Common myeloid progenitor, CD34-positive (primary cell): ENCODE measurements at places on chromosomes 13 and 19.

GRCh38 chr13:98652721-98653462 is 76.0 kb upstream of the STK24 start:
- no peaks in the 10 kb centered on the region for H3K4me1 ChIP-seq
- peak overlapping the region; percentile 11 for H3K4me3 ChIP-seq
- DNase-seq = no peak
- H3K36me3 ChIP-seq = no peaks in the 10 kb centered on the region
- no peaks in the 10 kb centered on the region for H3K27me3 ChIP-seq

GRCh38 chr19:17248011-17248776 is 2.5 kb upstream of the NR2F6 start:
- H3K27ac ChIP-seq = no peak overlapping the region
- DNase-seq = no peak
- peaks cover 23% of the 10 kb centered on the region for H3K4me1 ChIP-seq
- H3K4me3 ChIP-seq = no peak overlapping the region

DNA sequence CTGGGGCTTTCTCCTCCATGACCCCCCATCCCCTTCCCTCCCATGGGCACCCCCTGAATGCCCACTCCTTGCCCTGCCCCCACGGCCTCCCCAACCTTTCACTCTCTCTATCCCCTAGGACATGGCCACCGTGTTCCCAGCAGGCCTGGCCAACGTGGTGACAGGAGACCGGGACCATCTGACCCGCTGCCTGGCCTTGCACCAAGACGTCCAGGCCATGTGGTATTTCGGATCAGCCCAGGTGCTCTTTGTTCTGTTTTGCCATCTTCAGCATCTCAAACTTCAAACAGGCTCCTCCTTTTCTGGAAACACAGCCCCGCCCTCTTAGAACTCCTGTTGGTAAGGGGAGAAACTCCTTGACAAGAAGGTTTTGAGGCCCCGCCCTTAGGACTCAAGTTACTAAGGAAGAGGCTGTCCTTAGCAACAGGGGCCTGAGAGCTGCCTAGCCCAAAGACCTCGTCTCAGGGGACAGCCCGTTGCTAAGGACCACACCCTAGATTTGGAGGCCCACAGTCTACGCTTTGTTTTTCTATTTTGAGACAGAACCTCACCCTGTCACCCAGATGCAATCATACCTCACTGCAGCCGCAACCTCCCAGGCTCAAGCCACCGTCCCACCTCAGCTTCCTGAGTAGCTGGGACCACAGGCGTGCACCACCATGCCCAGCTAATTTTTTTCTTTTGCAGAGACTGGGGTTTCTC is 5.1 kb upstream of the FLT3LG start:
- no peak overlapping the region for H3K4me3 ChIP-seq
- peak overlapping the region; percentile 36 for H3K27ac ChIP-seq
- H3K27me3 ChIP-seq = no peaks in the 10 kb centered on the region
- peaks cover 4% of the 10 kb centered on the region for H3K4me1 ChIP-seq

- H3K4me1 ChIP-seq = peaks cover 4% of the 10 kb centered on the region
- DNase-seq = peak; percentile 84
- H3K4me3 ChIP-seq = no peak overlapping the region
- no peaks in the 10 kb centered on the region for H3K27me3 ChIP-seq
- H3K36me3 ChIP-seq = no peaks in the 10 kb centered on the region
These were observed 192.7 kb upstream of the MIR17HG start for GRCh38 chr13:91154558-91155353.

- no peak overlapping the region for H3K4me3 ChIP-seq
- DNase-seq = no peak
- no peak overlapping the region for H3K27ac ChIP-seq
These were observed 210.4 kb upstream of the SOX1 start for GRCh38 chr13:111856571-111856970.

GRCh38 chr13:27354379-27354778 is 70.0 kb upstream of the GTF3A start:
- no peaks in the 10 kb centered on the region for H3K4me1 ChIP-seq
- H3K27me3 ChIP-seq = no peaks in the 10 kb centered on the region
- no peaks in the 10 kb centered on the region for H3K36me3 ChIP-seq
- no peak overlapping the region for H3K27ac ChIP-seq
- no peak overlapping the region for H3K4me3 ChIP-seq
- DNase-seq = no peak

- no peaks in the 10 kb centered on the region for H3K4me1 ChIP-seq
- DNase-seq = peak; percentile 74
- H3K27me3 ChIP-seq = no peaks in the 10 kb centered on the region
- H3K27ac ChIP-seq = no peak overlapping the region
- H3K36me3 ChIP-seq = no peaks in the 10 kb centered on the region
These were observed 37.6 kb downstream of the SOX21 start for GRCh38 chr13:94674609-94675348.

- H3K27me3 ChIP-seq = no peaks in the 10 kb centered on the region
- no peaks in the 10 kb centered on the region for H3K36me3 ChIP-seq
- no peak overlapping the region for H3K4me3 ChIP-seq
- peaks cover 9% of the 10 kb centered on the region for H3K4me1 ChIP-seq
- no peak for DNase-seq
These were observed 48.2 kb upstream of the KPNA3 start for GRCh38 chr13:49840675-49841074.

DNA sequence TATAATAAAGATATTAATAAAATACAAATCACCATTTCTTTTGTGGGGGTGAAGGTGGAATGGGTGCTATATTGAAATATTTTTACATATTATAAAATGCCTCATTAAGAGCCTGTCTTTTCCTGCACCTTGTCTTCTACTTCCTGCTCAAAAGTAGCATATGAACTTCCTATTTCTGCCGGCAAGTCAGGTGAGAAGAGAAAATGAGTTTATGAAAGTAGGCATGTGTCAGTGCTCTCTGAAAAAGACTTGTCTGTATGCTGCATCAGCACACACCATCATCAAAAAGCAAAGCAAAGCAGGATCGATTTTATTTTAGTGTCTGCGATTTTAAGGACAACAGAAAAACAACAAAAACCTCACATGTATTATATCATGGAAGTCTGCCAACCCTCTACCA is 114.2 kb downstream of the RAP2A start:
- no peak for DNase-seq
- no peaks in the 10 kb centered on the region for H3K36me3 ChIP-seq
- H3K4me3 ChIP-seq = no peak overlapping the region
- no peak overlapping the region for H3K27ac ChIP-seq
- no peaks in the 10 kb centered on the region for H3K27me3 ChIP-seq
- no peaks in the 10 kb centered on the region for H3K4me1 ChIP-seq

- H3K36me3 ChIP-seq = no peaks in the 10 kb centered on the region
- no peak overlapping the region for H3K27ac ChIP-seq
- H3K27me3 ChIP-seq = no peaks in the 10 kb centered on the region
- no peak overlapping the region for H3K4me3 ChIP-seq
- DNase-seq = no peak
- no peaks in the 10 kb centered on the region for H3K4me1 ChIP-seq
These were observed 332.8 kb upstream of the MIR17HG start for GRCh38 chr13:91014696-91015095.

- H3K4me3 ChIP-seq = no peak overlapping the region
- H3K4me1 ChIP-seq = no peaks in the 10 kb centered on the region
- no peaks in the 10 kb centered on the region for H3K27me3 ChIP-seq
- no peak for DNase-seq
- no peaks in the 10 kb centered on the region for H3K36me3 ChIP-seq
- no peak overlapping the region for H3K27ac ChIP-seq
These were observed 209.6 kb downstream of the KLF12 start for GRCh38 chr13:73924607-73925006.

- DNase-seq = no peak
- no peak overlapping the region for H3K4me3 ChIP-seq
- H3K4me1 ChIP-seq = no peaks in the 10 kb centered on the region
- H3K36me3 ChIP-seq = no peaks in the 10 kb centered on the region
- H3K27ac ChIP-seq = no peak overlapping the region
These were observed 9.5 kb upstream of the MBNL2 start for GRCh38 chr13:97212601-97213040.

DNA sequence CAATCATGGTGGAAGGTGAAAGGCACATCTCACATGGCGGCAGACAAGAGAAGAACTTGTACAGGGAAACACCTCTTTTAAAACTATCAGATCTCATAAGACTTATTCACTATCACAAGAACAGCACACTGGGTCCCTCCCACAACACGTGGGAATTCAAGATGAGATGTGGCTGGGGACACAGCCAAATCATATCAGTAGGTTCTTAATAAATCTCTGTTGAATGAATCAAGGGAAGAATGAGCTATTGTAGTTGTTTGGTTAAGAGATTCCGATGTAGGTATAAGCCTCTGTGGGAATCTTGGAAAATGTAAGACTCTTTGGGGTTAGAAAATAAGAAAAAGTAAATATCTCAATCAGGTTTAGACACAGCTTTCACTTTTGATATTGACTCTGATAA is 400.2 kb downstream of the KCNRG start:
- no peaks in the 10 kb centered on the region for H3K36me3 ChIP-seq
- H3K27me3 ChIP-seq = no peaks in the 10 kb centered on the region
- H3K4me1 ChIP-seq = no peaks in the 10 kb centered on the region
- no peak overlapping the region for H3K27ac ChIP-seq
- DNase-seq = no peak

DNA sequence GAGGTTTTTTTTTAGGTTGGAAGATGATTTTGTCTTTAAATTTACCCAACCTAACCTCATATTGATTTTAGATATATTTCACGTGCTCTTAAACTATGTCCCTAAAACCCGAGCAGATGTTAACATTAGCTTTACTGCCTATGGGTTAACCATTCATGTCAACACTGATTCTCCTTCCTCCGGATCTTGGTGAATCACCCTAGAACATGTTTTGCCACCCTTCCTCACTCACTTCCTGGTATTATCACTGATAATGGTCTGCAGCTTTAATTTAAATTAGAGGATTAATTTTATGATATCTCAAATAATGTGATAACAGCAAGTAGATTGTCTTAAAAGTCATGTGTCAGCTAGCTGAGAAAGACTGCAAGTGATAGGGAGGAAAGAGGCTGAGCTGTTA is 31.9 kb downstream of the HTR2A start:
- peaks cover 30% of the 10 kb centered on the region for H3K4me1 ChIP-seq
- DNase-seq = no peak
- H3K4me3 ChIP-seq = no peak overlapping the region
- H3K36me3 ChIP-seq = no peaks in the 10 kb centered on the region
- no peaks in the 10 kb centered on the region for H3K27me3 ChIP-seq

GRCh38 chr19:38323291-38323690 is 3.6 kb downstream of the KCNK6 start:
- H3K4me1 ChIP-seq = peaks cover 27% of the 10 kb centered on the region
- H3K27ac ChIP-seq = no peak overlapping the region
- no peaks in the 10 kb centered on the region for H3K27me3 ChIP-seq
- no peak overlapping the region for H3K4me3 ChIP-seq
- no peaks in the 10 kb centered on the region for H3K36me3 ChIP-seq
- no peak for DNase-seq

DNA sequence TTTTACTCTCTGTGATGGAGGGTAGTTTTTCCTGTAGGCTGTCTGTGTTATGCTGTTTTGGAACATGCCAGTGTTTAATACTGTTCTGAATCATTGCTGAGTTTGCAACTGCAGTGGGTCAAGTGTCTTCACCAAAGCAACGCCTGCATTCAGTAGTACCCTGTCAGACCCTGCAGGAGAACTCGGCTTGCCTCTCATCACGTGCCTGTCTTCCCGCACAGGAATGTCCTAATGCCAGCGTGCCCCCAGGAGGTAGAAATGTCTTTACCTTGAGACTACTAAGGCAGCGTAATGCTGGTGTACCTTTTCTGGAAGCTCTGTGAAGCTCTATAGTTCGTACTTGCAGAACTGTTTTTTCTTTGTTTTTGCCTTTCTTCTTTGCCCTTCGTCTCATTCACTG is 42.3 kb downstream of the POLR1D start:
- no peak overlapping the region for H3K4me3 ChIP-seq
- H3K27me3 ChIP-seq = no peaks in the 10 kb centered on the region
- H3K36me3 ChIP-seq = peaks cover 18% of the 10 kb centered on the region
- no peaks in the 10 kb centered on the region for H3K4me1 ChIP-seq
- no peak overlapping the region for H3K27ac ChIP-seq

DNA sequence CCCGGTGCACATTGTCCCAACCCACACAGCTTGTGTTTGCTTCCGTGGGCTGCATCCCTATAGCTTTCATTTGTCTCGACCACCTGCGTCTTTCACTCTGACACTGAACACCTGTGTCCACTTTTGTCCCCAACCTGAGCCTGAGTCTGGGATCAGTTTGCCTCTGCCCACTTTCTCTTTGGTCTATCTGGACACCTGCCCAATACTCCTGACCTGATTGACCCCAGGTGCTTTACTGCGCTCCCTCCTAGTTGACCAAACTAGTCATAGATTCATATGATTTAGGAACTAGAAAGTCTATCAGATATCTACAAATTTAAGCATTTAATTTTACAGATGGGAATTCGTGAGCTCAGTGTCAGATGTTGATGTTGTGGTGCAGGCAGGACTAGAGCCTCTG is 209.9 kb downstream of the DCT start:
- no peaks in the 10 kb centered on the region for H3K36me3 ChIP-seq
- no peak for DNase-seq
- no peaks in the 10 kb centered on the region for H3K27me3 ChIP-seq
- peaks cover 3% of the 10 kb centered on the region for H3K4me1 ChIP-seq

DNA sequence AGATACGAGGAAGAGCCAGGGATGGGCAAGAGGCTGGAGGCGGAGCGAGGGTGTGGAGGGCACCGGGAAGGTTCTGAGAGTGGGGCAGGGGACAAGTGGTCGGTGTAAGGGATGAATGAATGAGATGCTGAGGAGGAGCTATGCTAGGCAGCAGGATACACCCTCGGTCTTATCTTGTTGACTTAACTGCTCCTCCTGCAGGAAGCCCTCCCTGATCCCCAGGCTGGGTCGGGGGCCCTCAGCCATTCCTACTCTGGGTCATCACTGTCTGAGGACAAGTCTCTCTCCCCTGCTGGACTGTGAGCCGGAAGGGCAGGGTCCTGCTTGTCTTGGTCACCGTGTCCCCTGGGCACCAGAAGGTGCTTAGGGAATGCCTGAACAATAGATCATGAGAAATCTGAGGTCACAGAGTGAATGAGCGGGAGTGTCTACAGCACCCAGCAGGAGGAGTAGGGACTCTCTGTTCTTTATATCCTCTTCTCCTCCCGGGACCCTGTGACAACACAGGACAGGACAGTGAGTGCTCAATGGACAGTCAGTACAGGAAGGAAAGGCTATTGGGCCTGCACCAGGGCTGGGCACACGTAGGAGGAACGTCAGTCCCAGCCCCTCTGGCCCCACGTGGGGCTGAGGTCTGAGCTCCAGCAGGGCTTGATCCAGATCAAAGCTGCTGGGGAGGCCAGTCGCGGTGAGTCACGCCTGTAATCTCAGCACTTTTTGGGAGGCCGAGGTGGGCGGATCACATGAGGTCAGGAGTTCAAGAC is 6.5 kb downstream of the NKPD1 start:
- peak overlapping the region; percentile 56 for H3K4me3 ChIP-seq
- H3K27me3 ChIP-seq = peaks cover 64% of the 10 kb centered on the region
- no peak overlapping the region for H3K27ac ChIP-seq

DNA sequence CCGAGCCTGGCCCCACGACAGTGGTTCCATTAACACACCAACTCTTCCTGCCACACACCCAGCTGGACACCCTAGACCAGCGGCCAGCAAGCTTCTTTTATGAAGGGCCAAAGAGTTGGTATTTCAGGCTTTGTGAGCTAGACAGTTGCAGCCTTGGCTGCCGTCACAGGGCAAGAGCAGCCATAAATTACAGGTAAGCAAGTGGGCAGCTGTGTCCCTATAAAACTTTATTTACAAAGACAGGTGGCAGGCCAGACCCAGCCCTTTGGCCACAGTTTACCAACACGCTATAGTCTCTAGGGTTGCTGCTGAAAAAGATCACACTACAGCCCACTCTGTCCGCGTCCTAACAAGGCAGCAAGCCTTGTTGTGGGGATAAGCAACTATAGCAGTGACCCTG is 13.3 kb downstream of the ELL start:
- H3K27ac ChIP-seq = no peak overlapping the region
- H3K27me3 ChIP-seq = no peaks in the 10 kb centered on the region
- H3K36me3 ChIP-seq = no peaks in the 10 kb centered on the region
- no peak overlapping the region for H3K4me3 ChIP-seq
- DNase-seq = no peak
